AG08396 (cell line): ENCODE measurements at places on chromosomes 2 and 18.

DNA sequence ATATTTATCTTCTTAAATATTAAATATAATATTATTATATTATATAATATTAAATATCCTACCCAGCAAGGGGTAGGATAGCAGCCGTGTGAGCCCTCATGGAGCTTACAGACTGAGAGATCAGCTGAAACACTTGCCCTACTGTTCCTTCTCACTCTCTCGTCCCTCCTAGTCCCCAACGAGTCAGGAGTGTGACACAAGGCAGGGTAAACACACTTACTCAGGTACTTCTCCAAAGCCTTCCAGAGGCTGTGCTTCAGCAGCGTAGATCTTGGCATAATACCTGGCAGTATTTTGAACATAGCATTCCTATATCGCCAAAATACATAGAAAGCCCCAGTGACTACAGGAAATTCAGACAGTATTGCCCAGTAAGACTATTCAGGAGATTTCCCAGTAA, 114.1 kb downstream of the ALPK2 start:
- DNase-seq = no peak

GRCh38 chr2:7044253-7045250, 127.3 kb downstream of the RNF144A start:
- peak; percentile 67 for DNase-seq

GRCh38 chr2:28577791-28578680, 82.2 kb downstream of the PLB1 start:
- no peak for DNase-seq

GRCh38 chr2:158753641-158754611, 41.2 kb upstream of the DAPL1 start:
- DNase-seq = peak; percentile 74

GRCh38 chr2:162085090-162085891, 11.3 kb upstream of the DPP4 start:
- DNase-seq = peak; percentile 58

DNA sequence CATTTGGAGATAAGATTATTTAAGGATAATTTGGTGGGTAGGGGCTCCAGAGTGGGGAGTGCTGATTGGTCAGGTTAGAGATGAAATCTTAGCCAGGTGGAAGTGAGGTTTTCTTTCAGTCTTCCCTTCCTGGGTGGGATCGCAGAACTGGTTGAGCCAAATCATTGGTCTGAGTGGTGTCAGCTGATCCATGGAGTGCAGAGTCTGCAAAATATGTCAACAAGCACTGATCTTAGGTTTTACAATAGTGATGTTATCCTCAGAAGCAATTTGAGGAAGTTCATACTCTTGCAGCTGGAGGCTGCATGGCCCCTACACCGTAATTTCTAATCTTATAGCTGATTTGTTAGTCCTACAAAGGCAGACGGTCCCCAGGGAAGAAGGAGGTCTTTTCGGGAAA, 1483.4 kb upstream of the ZEB2 start:
- DNase-seq = no peak

- DNase-seq = no peak
These were observed 49.7 kb downstream of the TANK start for GRCh38 chr2:161209902-161210301.

DNA sequence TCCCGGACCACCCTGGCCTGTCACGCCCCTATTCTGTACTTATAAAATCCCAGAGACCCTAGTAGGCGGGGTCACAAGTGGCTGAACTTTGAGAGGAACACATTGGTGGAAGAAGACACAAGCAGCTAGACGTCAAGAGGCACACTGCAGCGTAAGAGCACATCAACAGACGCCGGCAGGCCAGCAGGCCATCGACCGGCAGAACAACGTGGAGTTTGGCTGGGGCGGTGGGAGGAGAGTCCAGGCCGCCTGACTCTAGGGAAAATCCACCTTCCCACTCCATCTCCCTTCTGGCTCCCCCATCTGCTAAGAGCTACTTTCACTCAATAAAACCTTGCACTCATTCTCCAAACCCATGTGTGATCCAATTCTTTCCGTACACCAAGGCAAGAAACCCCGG, 601.8 kb upstream of the CDH2 start:
- no peak for DNase-seq

- DNase-seq = no peak
These were observed 15.6 kb upstream of the CXCR4 start for GRCh38 chr2:136133586-136133985.

GRCh38 chr2:3320910-3321605, 56.6 kb downstream of the EIPR1 start:
- no peak for DNase-seq

- DNase-seq = no peak
These were observed 148.6 kb upstream of the MAP3K20 start for GRCh38 chr2:172926785-172927640.

GRCh38 chr2:168424112-168424951, 31.7 kb upstream of the CERS6 start:
- no peak for DNase-seq

DNA sequence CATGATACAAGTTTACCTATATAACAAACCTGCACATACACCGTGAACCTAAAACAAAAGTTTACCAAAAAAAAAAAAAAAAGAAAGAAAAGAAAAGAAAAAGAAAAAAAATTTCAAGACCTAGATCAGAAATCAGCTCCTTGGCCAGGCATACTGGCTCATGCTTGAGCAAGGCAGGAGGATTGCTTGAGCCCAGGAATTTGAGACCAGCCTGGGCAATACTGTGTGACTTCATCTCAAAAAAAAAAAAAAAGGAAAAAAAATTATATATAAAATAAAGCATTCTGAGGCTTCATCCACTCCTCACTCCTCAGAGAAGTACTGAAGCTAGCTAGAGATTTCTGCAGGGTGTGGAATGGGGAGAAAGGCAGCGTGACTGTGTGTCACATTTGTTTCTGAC, 11.8 kb upstream of the PROC start:
- DNase-seq = no peak

- no peak for DNase-seq
These were observed 21.5 kb upstream of the TNS1 start for GRCh38 chr2:218024336-218024735.

DNA sequence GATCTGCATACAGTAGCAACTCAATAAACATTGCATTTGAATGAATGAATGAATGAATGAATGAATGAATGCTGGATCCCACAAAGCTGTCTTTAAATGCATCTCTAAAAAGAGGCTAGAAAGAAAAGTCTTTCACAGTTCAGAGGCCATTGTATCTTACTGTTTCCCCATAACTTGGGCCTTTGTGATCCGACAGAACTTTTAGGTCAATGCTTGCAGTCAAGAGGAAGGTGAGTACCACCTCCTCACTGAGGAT, 119.9 kb upstream of the COPS8 start:
- no peak for DNase-seq

DNA sequence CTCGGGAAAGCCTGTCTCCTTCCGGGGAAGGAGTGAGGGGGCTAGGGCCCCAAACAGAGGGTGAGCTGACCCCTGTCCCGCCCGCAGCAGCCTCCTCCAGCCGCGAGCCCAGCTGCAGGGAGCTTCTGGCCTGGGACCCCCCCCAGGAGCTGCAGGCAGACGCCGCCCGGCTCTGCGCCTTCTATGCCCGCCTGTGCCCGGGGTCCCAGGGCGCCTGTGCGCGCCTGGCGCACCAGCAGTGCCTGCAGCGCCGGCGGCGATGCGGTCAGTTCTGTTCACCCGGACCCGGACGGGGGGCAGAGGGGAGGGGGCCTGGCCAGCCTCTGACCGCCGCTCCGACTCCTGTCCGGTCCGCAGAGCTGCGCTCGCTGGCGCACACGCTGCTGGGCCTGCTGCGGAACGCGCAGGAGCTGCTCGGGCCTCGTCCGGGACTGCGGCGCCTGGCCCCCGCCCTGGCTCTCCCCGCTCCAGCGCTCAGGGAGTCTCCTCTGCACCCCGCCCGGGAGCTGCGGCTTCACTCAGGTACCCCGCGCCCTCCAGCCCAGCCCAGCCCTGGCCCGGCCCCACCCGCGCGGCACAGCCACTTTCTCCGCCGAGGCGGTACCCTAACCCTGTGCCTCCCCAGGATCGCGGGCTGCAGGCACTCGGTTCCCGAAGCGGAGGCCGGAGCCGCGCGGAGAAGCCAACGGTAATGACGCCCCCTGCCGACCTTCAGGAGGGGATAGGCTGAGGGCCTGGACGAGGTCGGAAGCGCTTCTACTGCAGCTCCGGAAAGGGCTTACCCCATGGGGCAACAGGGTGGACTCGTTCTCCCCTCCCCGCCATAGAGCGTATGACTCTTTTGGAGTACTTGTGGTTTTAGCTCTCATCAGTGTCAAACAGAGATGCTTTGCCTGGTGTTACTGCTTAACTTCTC, 2.0 kb upstream of the CHRND start:
- DNase-seq = peak; percentile 55

GRCh38 chr18:25672490-25672889, 320.5 kb upstream of the ZNF521 start:
- DNase-seq = no peak

DNA sequence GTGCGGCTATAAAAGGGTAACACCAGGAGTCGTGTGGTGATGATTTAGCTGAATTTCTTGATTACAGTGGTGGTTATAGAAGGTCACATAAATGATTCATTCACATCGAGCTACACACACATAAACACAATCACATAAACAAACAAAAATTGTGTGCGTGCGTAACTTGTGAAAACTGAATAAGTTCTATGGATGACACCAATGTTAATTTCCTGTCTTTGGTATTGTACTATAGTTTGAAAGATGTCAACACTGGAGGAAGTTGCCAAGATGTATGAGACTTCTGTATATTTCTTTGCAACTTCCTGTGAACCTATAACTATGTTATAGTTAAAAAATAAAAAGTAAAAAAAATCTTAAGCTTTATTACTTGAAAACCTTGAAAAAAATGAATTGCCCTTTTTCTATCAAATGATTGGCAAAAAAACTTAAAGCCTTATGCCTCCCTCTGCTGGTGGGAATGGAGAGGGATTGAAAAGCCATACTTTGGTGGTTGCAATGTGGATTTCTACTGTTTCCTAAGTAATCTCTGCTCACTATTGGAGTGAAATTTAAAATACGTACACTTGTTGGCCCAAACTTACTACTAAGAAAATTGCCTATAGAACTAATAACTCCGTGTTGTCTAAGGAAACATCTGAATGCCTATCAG, 227.7 kb downstream of the RPIA start:
- DNase-seq = peak; percentile 39

- DNase-seq = no peak
These were observed 9.6 kb downstream of the CIB4 start for GRCh38 chr2:26631401-26632170.

GRCh38 chr2:179417436-179417949, 152.9 kb upstream of the SESTD1 start:
- DNase-seq = no peak

DNA sequence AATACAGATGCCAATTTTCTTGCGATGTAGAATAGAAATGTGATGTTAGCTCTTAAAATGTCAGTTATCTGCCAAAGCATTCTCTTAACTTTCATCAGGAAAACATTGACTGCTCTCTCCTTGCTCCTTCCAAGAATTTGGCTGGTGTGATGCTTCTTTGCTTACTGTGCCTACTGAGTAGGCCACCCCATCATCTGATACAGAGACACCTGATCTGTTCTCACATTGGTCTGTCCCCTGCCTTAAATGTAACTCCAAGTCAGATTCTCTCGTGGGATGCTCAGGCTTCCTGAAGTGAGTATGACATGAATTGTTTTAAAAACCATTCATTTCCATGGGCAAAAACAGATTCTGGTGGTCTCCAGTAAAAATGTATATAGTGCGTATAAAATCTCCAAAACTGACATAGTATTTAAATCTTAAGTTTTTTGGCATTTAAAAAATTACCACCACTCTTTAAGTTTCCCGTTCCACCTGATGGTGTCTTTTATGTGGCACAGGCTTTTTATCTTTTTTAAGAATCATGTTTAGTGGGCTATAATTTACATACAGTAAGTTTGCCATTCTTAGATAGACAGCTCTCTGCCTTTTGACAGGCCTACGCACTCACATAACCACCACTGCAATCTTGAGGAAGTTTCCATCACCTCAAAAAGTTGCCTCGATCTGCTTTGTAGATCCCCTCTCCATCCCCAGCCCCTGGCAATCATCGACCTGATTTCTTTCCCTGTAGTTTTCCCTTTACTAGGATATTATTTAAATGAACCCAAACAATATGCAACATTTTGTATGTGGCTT, 36.6 kb downstream of the UBE2F start:
- DNase-seq = no peak

GRCh38 chr2:209872675-209873074, 101.0 kb downstream of the UNC80 start:
- peak; percentile 5 for DNase-seq

DNA sequence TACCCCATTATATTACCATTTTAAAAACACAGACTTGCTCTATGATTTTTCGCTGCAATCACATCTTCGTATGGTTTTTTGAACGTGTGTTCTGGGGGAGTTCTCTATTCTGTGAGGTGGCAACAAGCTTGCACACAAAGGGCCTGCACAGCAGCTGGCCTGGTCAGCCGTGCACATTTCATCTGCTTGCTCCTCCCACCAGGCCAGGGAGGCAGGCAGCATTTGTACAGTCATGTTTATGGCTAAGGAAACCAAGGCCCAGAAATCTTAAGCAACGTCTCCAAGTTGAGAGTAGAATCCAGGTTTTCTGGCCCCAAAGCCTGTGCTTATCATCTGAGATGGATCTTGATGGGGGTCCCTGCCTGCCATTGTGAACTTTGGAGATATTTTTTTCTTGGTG, 106.4 kb upstream of the SMIM21 start:
- no peak for DNase-seq

- no peak for DNase-seq
These were observed 1.2 kb downstream of the BCL11A start for GRCh38 chr2:60552078-60552850.

DNA sequence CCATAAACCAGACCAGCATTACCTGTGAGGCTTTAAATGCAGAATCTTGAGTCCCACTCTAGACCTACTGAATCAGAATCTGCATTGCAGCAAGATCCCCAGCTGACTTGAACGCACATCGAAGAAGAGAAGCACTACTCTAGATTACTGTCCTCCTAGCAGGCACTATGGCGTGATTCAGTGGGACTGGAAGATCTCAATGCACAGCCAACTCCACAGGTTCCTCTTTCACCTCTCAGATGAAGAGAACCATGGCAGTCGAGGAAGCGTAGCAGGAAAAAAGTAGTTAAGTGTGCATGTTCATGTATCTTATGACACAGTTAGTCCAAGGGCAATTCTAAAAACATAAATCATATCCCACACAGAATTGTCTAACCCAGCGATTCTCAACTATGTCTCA, 97.4 kb downstream of the STK39 start:
- DNase-seq = no peak

DNA sequence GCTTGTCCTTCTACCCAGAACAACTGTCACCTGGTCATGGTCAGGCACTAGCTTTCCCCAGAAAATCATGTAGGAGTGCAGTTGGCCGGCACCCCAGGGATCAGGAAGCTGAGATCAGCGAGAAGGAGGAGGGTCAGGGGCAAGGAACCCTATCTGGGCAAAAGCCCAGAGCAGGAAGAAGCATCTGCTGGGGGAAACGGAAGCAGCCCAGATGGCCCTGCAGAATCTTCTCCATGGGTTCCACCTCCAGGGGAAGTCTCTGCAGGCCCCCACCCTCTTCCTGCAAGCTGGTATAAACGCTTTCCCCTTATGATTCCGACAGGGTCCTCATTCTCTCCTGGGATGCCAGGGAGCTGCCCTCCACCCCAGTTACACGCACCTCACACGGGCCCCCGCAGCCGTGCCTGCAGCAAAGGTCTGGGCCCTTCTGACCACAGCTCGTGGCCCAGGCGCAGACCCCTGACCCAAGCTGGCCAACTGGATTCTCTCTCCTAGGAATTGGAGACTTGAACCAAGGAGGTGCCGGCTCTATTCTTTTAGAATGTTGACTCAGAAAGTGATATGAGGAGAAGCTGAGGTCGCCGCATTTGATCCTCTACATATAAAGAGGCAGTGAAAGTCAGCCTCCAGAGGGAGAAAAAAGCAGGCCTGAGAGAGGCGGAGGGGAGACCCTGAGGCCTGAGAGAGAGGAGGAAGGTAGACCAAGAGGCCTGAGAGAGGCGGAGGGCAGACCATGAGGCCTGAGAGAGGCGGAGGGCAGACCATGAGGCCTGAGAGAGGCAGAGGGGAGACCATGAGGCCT, 71.0 kb downstream of the STPG4 start:
- DNase-seq = no peak
